ENCODE measurements at places on chromosomes 1 and 21.

DNA sequence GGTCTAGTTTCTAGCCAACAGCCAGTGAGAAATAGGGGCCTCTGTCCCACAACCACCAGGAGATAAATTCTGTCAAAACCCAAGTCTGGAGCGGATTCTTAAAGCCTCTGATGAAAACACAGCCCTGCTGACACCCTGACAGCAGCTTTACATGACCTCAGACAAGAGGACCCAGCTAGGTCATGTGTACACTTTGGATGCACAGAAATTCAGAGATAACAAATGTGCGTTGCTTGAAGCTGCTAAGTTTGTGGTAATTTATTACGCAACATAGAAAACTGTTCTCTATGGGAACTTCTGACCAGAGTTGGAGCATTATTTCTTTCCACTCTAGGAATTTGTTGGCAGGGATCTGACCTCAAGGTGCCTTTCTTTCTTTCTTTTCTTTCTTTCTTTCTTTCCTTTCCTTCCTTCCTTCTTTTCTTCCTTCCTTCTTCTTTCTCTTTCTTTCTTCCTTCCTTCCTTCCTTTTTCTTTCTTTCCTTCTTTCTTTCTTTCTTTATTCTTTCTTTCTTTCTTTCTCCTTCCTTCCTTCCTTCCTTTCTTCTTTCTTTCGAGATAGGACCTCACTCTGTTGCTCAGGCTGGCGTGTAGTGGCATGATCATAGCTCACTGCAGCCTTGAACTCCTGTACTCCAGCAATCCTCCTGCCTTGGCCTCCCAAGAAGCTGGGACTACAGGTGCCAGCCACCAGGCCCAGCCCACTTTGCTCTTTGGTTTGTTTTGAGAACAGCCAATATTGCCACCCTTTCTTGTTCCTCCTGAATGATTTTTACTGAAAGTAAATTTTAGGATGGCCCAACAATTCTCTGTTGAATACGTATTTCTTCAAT lies 14.9 kb upstream of the HMGCS2 start:
- no peak for DNase-seq

DNA sequence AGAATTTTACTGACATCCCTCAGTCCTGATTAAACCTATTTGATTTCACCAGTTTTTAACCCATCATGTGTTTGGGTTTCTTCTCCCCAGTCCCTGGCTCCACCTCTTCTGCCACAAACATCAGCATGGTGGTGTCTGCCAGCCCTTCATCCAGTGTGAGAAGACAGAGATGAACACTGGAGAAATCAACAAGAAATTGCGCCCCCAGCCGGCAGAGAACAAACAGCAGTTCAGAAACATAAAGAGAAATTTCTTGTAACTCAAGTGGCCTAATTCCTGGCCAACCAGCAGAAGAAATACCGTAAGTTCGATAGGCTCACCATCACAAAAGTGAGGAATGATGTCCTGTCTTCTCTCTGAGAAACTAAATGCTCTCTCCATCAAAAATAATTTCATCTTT lies 18.3 kb downstream of the S100A11 start:
- DNase-seq: no peak

- DNase-seq: no peak
Observed at GRCh38 chr1:99003581-99004253, 944 bp downstream of the PLPPR5 start.

- DNase-seq: no peak
Observed at GRCh38 chr1:183697814-183698590, 44.9 kb upstream of the APOBEC4 start.

GRCh38 chr1:14495381-14495780 lies 103.1 kb upstream of the KAZN start:
- DNase-seq: no peak

- DNase-seq: no peak
Observed at GRCh38 chr1:225427235-225428067, at the start of gene LBR. Gene LBR (minus strand): TSS chr1:225428038. CDS start chr1:225424075, 3,963 bp downstream.

DNA sequence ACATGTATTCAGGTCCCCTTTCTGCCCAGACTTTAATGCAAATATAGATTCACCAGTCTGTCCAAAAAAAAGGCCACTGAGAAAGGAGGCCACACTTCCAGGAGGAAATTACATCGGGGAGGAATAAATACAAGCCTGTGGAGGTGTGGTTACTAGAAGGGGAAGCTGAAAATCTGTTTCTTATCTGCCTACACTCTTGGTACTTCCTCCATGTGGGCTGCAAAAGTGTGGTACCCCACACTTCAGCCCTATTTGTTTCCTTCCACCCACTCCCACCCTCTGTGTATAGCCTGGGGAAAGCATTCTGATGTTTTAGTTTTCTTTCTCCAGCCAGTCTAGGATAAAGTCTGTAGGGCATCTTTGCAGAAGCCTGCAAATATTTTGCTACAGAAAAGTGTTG lies 38.4 kb downstream of the UTP25 start:
- DNase-seq: no peak

GRCh38 chr1:8702850-8703810 lies 114.3 kb downstream of the RERE start:
- peak; percentile 34 for DNase-seq

DNA sequence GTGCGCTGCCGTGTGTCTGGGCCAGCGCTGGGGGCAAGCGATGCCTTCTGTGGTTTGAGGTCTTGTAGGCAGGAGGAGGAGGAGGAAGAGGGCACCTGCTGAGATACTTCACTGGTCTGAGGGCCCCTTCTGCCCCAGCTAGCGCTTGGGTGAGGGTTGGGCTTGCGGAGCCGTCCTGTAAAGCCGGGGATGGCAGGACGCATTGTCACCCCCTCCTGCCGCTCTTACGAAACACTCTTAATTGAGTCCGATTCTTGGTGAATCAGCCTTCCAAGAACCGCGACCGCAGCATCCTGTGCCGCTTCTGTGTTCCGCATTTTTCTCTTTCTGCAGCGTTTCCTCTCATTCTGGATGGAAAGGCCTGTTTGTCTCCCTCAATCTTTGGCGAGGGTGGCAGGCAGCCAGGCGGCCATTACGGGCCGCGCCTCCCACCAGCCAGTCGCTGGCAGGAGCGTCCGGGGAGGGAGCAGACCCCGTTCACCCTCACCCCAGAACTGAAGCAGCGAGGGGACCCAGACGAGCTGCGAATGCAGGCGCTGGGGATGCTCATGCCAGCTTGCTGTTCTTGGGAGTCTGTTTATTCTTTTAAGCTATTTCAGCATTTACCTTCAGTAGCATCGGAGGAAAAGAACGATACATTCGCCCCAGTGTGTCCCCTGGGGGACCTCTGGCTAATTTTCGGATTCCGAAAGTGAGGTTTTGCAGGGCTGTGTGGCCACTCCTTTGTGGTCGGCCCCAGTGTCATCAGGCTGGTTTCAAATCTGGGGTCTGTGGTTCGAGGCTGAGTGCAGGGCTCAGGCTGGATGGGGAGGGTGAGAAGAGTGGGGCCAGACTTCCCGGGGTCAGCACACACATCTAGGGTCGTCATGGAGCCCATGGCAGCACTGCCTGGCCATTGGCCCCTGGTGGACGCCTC lies 62.7 kb downstream of the SKI start:
- DNase-seq: peak; percentile 84

DNA sequence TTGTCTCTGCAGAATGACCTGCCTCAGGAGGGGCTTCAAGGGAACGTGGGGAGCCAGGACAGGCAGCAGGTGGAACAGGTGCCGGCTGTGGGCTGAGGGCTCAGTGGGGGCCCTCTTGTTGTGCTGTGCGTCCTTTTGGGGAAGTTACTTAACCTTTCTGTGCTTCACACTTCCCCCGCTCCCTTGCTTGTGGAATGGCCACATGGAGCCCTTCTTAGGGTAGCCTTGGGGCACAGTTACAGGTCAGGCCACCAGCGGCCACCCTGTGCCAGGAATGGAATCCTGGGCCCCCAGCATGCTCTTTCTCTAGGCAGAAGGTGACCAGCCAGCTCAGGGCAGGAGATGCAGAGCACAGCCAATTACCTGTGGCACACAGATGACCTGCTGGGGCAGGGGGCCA lies 2.6 kb downstream of the IKBKE start:
- no peak for DNase-seq

DNA sequence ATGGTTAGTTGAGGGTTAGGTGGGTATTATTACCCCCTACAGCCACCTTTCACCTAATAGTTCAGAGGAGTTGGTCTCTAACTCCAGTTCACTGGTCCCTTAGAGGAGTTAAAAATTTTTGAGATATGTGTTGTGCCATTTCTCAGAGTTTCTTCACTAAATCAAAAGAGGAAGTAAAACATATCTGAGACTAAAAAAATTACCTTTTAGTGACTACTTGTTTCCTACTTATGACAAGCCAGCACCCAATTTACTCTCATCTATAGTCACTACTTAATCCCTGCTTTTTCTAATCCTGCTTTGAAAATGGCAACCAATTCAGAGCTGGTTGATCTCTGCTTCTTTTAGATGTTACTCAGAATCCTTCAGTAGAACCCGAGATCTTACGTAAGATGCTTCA lies 1316.8 kb upstream of the B3GALT2 start:
- no peak for DNase-seq

GRCh38 chr21:43727519-43728153 lies 8.7 kb downstream of the PDXK start:
- no peak for DNase-seq

DNA sequence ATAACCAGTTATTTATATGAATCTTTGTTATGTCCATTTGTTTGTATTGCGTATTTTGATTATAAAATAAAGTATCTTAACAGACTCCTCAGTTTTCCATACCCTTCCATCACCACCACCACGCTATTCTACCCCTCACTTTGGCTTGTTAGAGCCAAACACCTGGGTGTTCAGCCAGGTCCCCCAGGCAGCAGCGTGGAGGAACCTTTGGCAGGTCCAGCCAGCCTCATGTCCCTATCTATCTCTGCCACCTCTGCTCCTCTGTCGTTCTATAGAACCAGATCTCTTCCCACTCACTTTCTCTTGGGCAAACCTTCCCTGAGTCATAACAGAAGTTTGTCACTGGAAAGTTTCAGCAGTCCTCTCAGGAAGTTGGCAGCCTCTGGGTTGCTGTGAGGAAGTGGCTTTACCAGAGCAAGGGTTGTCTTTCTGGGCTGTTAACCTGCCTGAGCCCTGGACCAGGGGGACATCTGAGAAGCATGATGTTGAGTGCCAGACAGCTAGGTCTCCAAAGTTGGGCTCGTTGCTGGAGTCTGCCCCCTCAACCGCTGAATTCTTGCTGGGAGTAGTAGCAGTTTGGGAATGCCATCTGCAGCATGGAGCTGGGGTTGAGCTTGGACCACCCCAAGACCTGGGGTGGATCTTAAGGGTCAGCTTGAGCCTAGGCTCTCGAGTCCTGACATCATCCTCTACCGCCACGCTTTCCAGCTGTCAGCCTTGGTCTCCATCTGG lies 996 bp upstream of the SH3BGRL3 start:
- no peak for DNase-seq

- no peak for DNase-seq
Observed at GRCh38 chr1:180907313-180908055, 5.2 kb upstream of the KIAA1614 start.

GRCh38 chr1:169053196-169053595 lies 53.3 kb upstream of the ATP1B1 start:
- no peak for DNase-seq

DNA sequence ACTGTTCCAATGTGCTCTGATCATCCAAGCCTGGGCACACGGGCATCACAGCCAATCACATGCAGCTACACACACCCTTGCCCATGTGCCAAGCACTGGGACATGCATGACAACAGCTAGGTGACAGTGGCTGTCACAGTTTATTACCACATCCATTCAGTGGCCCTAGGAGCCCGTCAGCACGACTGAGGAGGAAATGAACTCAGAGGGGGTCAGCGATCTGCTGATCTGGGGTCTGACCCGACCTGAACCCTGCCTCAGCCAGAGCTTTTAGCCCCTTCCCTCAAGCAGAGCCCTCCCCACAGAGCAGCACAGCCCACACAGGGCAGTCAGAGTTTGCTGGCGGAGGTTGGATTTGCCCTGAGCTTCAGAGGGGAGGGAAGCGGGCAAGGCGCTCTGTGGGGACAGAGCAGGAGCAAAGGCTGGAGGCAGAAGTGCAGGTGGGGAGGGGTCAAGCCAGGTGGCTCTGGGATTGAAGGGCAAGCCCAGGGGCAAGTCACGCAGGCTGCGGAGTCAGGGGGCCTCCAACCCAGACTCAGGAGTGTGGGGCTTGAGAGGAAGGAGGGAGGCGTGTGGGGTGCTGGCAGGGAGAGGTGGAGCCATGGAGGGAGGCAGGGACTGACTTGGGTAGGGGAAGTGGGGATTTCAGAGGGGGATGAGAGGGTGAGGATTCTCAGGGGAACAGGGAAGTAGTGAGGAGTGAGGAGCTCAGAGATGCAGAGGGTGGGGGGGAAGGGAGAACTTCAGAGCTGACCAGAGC lies 10.4 kb downstream of the SH3BGRL3 start:
- no peak for DNase-seq

GRCh38 chr1:57142999-57143398 lies 177.2 kb upstream of the C8B start:
- no peak for DNase-seq

DNA sequence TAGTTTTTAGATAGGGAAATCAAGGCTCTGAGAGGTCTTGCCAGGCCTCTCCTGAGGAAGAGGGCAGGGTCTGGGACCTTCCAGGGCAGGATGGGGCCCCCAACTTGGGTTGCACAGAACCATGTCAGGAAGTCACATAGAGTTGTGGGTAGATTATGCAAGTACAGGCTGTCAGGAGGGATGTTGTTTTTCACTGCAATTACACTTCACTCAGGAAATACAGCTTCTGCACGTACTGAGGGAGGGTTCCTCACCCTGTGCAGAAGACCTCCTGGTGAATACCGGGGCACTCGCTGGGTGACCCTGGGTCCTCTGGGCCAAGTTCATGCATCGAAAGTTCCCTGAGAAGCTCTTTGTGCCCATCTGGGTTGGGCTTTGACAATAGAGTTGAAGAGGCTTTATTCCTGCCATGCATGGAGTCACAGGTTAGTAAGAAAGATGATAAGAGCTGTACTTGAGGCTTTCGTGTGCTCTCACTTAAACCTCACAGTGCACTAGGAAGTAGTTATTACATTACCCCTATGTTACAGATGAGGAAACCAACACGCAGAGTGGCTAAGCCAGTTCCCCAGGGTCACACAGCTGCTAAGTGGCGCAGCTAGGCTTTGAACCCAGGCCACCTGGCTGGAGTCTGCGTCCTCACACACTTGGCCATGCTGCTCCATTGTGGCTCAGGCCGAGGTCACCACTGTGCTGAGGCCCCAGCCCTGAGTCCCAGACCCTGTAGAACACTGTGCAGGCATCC lies 16.2 kb upstream of the TNFRSF1B start:
- DNase-seq: no peak

DNA sequence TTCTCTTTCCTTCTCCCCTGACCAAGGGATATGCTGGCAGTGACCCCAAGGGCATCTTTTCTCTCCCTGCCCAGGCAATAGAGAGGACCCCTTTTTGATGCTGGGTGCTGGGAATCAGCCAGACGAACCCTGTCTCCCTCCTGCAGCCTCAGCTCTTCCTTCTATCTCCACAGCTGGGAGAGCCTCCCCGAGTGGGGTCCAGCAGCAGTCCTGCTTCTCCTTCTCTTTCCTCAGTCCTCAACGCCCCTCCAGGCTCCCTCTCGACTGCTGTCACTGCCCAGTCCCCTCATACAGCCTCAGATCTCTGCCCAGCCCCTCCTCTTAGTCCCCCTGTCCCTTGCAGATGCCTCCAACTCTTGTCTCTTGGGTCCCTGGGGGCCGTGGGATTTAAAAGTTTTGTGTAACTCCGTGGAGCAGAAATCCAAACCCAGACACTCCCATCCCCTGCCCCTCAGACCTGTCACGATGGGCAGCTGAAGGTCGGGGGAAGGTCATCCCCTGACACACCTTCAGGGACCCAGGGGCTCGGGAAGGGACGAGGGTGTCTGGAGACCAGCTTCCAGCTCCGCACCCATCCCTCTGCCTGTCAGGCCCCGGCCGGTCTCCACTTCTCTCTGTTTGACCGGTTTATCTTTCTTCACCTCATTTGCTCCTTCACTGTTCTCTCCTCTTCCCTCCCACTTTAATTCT lies 5.8 kb upstream of the ETV3L start:
- no peak for DNase-seq
